CD4-positive, alpha-beta memory T cell (primary cell): ENCODE measurements at places on chromosomes 3 and 15. TPM values are rescaled to one million over a fixed set of nuclear protein-coding genes. Genes with fewer than 3 reads are reported as not detected.

DNA sequence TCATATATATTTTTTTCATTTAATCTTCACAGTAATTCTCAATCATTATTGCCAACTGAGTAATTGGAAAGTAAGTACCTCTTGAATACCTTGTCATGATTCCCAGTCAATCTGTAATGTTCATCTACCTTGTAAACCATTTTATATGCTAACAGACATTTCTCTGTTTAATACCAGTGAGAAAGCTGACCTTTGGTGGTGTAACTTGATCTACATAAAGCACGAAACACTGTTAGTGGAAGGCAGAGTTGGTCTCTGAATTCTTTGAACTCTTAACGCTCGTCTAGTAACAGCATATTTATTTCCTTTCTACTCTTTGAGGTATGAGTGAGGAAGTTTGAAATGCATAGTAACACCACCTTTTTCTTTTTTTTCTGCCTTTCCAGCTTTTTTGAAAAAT is 59.5 kb downstream of the SLC25A26 start:
- no peaks in the 10 kb centered on the region for H3K36me3 ChIP-seq
- DNase-seq: no peak
- H3K27ac ChIP-seq: no peak overlapping the region
- no peaks in the 10 kb centered on the region for H3K27me3 ChIP-seq
- H3K4me1 ChIP-seq: peaks cover 34% of the 10 kb centered on the region

GRCh38 chr3:48155122-48155521 is 33.1 kb downstream of the CDC25A start:
- H3K27me3 ChIP-seq: no peaks in the 10 kb centered on the region
- no peaks in the 10 kb centered on the region for H3K36me3 ChIP-seq
- no peak overlapping the region for H3K4me3 ChIP-seq
- no peaks in the 10 kb centered on the region for H3K4me1 ChIP-seq

- H3K4me1 ChIP-seq: peaks cover 74% of the 10 kb centered on the region
- no peak overlapping the region for H3K27ac ChIP-seq
- H3K4me3 ChIP-seq: no peak overlapping the region
- no peaks in the 10 kb centered on the region for H3K27me3 ChIP-seq
These were observed 3.6 kb downstream of the OXSR1 start for GRCh38 chr3:38169027-38169317.

DNA sequence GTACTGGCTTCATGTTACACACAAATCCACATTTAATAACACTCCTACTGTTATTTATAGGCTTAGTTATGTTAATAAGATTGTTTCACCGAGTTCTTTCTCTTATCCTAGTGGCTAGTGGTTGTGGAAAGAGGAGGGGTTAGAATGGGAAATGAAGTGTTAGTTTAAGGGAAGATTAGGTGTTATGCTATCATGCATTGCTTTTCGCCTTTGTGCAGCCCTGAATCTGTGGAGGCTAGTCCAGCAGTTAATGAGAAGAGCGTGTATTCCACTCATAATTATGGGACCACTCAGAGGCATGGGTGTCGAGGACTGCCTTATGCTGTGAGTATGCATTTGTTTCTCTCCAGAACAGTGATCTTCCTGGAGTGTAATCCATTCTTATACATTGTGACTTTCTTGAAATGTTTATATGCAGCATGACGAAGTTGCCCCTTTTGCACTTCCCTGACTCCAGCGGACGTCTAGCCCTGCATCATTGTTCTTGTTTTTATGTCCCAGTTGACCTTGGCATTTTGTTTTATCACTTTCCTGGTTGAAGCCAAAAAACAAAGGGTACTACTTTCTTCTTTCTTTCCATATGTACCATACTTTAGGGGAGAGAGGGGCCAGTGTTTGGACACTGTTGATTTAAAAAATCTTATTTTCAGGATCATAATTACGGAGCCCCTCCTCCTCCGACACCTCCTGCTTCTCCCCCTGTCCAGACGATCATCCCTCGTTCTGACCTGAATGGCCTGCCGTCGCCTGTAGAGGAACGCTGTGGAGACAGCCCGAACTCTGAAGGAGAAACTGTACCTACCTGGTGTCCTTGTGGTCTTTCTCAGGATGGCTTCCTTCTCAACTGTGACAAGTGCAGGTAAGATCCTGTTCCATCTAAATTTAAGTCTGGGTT is 36.5 kb downstream of the SETD5 start:
- H3K4me3 ChIP-seq: no peak overlapping the region
- H3K27ac ChIP-seq: no peak overlapping the region
- no peaks in the 10 kb centered on the region for H3K27me3 ChIP-seq

DNA sequence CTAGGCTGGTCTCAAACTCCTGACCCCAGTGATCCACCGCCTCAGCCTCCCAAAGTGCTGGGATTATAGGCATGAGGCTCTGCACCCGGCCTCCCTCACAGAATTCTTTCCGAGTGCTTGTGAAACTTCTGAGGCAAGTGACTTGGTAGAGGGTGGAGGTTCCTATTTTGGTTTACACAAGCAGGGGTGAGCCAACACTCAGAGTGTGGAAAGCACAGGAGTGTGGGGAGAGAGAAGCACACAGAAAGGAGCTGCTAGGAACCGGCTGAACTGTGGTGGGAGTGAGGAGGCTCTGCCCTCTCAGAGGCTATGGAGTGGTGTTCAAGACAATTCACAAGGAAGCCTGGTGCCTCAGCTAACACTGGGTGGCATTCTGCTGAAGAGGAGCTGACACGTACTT is 7.7 kb downstream of the CAPN3 start:
- no peaks in the 10 kb centered on the region for H3K4me1 ChIP-seq
- H3K4me3 ChIP-seq: no peak overlapping the region
- H3K36me3 ChIP-seq: no peaks in the 10 kb centered on the region

DNA sequence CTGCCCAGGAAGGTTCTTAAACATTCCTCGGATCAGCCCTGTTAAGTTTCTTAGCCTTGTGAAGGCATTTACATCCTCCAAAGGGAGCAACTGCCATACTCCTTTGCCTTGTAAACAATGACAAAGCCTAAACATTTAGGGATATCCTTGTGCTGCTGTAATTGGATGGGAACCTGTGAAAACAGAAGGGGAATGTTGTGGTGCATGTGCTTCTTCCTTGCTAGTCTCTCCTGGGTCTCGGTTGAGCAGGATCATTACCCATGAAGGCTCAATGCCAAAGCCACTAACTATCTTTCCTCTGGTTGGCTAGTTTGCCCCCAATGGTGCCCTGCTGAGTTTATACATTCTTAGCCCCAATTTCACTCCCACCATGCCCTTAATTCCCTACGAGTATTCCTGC is 17.3 kb downstream of the CHRNA3 start:
- no peak overlapping the region for H3K27ac ChIP-seq
- H3K36me3 ChIP-seq: no peaks in the 10 kb centered on the region
- no peak overlapping the region for H3K4me3 ChIP-seq
- H3K27me3 ChIP-seq: no peaks in the 10 kb centered on the region
- H3K4me1 ChIP-seq: no peaks in the 10 kb centered on the region

DNA sequence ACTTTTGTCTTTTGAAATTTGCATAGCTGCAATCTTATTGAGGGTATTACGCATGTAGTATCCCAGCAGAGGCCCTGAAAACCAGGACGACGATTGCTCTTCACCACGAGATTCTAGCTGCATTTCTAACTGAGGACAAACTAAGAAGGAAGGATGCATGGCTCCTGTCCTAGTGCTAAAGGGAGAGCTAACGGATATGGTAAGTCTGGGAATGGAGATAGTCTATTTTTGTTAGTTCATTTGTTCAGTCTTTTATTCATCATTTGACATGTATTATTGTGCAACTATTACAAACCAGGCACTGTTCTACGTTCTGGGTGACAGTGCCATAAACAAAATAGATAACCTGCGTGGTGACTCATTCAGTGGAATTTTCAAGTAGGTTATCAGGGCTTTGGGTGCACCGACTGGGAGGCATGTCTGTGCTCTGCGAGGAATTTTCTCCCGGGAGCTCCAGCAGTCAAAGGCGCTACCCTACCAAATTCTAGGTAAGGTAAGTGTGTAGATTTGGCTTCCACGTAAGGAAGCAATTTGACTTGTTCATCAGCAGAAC is 51.9 kb upstream of the ETV5 start:
- no peak overlapping the region for H3K27ac ChIP-seq
- no peaks in the 10 kb centered on the region for H3K4me1 ChIP-seq
- DNase-seq: no peak
- H3K36me3 ChIP-seq: no peaks in the 10 kb centered on the region
- peaks cover 6% of the 10 kb centered on the region for H3K27me3 ChIP-seq

DNA sequence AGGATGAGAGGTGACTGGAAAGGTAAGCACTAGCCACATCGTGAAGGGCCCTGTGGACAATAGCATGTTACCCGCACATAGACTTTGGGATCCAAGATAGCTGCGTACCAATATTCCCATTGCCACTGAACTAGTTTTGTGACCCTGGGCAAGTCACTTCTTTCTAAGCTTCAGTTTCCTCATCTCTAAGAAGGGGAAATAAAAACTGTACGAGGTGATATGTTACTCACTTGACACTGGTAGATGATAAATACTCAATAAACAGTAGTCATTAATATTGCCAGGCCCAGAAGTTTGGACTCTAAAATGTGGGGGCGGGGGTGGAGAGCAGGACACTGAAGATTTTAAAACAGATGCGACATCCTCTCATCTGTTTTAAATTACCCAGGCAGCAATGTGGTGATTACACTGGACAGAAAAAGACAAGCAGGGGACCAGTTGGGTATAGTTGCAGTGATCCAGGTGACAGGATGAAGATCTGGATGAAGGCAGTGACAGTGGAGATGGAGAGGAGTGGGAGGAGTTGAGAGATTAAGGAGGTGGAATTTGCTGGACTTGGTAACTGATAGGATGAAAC is 2.5 kb downstream of the ATG7 start:
- H3K4me1 ChIP-seq: peaks cover 28% of the 10 kb centered on the region
- H3K4me3 ChIP-seq: no peak overlapping the region

- H3K4me1 ChIP-seq: no peaks in the 10 kb centered on the region
- no peaks in the 10 kb centered on the region for H3K36me3 ChIP-seq
- H3K27ac ChIP-seq: no peak overlapping the region
- no peak overlapping the region for H3K4me3 ChIP-seq
- no peak for DNase-seq
These were observed 13.4 kb upstream of the ARPIN start for GRCh38 chr15:89926158-89926557.

DNA sequence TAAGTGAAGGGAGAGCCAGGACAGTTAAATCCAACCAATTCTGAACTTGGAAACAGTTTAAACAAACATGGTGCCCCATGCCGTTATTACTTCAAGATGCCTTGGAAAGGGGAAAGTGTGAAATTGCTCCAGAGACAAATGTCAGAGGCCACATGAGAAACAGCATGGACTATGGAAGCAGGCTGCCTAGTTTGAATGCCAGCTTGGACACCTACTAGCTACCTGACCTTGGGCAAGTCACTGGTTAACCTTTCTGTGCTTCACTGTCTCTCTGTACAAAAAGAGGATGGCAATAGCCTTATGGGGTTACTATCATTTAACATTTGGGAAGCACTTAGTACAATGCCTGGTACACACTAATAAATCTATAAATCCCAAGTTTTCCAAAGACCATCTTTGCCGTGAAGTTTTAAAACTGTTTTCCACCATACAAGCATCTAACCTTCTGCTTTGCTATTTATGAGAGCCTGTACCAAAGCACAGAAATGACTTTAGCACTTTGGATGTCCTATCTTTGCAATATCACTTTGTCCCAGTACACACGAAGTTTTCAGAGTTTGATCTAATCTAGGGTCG is 8.3 kb upstream of the TOPBP1 start:
- no peak overlapping the region for H3K27ac ChIP-seq
- H3K4me3 ChIP-seq: no peak overlapping the region
- H3K36me3 ChIP-seq: no peaks in the 10 kb centered on the region
- peaks cover 3% of the 10 kb centered on the region for H3K27me3 ChIP-seq
- no peak for DNase-seq

GRCh38 chr15:95501865-95502264 is 828.6 kb upstream of the NR2F2 start:
- no peaks in the 10 kb centered on the region for H3K36me3 ChIP-seq
- no peaks in the 10 kb centered on the region for H3K27me3 ChIP-seq
- no peak overlapping the region for H3K4me3 ChIP-seq
- no peak for DNase-seq
- H3K4me1 ChIP-seq: no peaks in the 10 kb centered on the region

- no peak for DNase-seq
- H3K27ac ChIP-seq: no peak overlapping the region
- no peak overlapping the region for H3K4me3 ChIP-seq
- peaks cover 16% of the 10 kb centered on the region for H3K4me1 ChIP-seq
- no peaks in the 10 kb centered on the region for H3K36me3 ChIP-seq
These were observed 20.7 kb upstream of the KLF13 start for GRCh38 chr15:31305796-31306425.

DNA sequence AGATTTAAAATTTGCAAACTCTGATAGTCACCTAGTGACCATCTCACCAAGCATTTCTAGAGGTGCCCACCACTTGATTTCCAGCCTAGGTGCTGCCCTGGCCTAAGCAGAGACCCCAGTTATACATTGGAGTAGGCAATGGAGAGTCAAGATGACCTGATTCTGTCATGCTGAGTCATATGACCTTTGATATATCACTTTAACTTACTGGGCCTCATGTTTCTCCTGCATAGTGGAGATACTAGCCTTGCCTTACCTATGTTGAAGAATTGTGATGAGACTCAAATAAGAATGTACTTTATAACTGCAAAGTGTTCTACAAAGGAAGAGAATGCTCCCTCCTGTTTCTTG is 75.5 kb upstream of the XCR1 start:
- H3K4me1 ChIP-seq: peaks cover 27% of the 10 kb centered on the region
- no peaks in the 10 kb centered on the region for H3K36me3 ChIP-seq
- H3K27ac ChIP-seq: no peak overlapping the region
- DNase-seq: no peak
- H3K27me3 ChIP-seq: no peaks in the 10 kb centered on the region

DNA sequence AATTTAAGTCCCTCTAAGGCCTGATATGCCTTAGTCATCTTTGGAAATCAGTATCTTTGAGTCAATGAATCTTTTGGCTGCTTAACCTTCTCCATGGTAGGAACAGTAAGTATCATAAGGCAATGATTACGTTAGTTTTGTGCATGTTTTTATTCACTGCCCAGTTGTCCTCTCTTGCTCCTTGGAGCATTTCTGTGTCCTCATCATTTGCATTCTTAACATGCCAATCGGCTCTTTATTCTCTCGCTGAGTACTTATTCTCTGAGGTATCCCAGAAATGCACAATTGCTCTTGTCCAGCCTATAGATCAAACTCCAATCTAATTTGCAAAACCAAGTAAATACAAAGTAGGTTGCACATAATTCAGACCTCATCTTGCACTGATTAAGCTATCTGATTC is 405.0 kb upstream of the IL12A start:
- no peak overlapping the region for H3K4me3 ChIP-seq

DNA sequence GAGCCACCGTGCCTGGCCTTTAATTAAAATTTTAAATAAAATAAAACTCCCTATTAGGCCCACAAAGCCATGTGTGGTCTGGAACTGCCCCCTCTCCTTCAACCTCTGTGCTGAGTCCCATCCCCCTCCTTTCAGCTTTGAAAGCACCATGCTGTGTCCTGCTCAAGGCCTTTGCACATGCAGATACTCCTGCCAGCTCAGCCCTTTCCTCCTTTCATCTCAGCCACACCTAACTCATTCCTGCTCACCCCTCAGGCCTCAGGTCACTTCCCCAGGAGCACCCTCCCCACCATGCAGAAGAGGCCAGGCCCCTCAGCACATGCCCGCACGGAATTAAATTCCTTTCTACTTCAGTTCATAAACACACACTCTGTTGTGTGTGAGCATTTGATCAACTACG is 28.1 kb downstream of the ATRIP start:
- H3K4me3 ChIP-seq: no peak overlapping the region
- peaks cover 84% of the 10 kb centered on the region for H3K4me1 ChIP-seq
- H3K27me3 ChIP-seq: no peaks in the 10 kb centered on the region
- no peak overlapping the region for H3K27ac ChIP-seq

ATP13A5 gene
- total RNA-seq: not detected

ONECUT1 gene
- not detected for total RNA-seq

CCDC80 gene
- total RNA-seq: not detected

CACNA2D2 gene
- total RNA-seq: 1.9 TPM

GOLGA8S gene
- total RNA-seq: 0.35 TPM
